ENCODE measurements at places on chromosomes 12 and 14.

GRCh38 chr14:104375551-104376201 is 203.9 kb upstream of the C14orf180 start:
- H3K36me3 ChIP-seq, result no peaks in the 10 kb centered on the region
- DNase-seq, result no peak
- H3K4me1 ChIP-seq, result no peaks in the 10 kb centered on the region
- no peak overlapping the region for H3K27ac ChIP-seq
- no peak overlapping the region for H3K4me3 ChIP-seq

DNA sequence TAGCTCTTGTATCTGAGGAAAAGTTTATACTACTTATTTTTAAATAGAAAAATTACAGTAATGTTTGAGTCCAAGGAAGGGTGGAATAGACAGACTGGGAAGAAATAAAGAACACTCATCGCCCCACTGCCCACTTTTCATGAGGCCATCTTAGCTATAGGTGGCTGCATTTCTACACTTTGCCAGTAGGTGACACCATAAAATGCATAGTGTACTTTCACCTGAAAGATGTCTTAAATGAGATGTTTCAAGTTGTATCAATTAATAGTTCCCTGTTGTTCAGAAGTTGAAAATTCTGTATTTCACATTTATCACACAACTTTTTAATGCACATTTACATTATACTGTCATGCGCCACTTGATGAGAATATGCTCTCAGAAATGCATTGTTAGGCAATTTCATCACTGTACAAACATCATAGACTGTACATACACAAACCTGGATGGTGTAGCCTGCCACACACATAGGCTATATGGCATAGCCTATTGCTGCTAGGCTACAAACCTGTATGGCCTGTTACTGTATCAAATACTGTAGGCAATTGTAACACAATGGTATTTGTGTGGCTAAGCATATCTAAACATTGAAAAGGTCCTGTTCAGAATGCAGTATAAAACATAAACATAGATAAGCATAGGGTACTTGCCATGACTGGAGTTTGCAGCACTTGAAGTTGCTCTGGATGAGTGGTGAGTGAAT is 27.6 kb downstream of the PMCH start:
- no peak overlapping the region for H3K4me3 ChIP-seq
- peaks cover 15% of the 10 kb centered on the region for H3K4me1 ChIP-seq
- no peaks in the 10 kb centered on the region for H3K27me3 ChIP-seq
- peaks cover 34% of the 10 kb centered on the region for H3K36me3 ChIP-seq

DNA sequence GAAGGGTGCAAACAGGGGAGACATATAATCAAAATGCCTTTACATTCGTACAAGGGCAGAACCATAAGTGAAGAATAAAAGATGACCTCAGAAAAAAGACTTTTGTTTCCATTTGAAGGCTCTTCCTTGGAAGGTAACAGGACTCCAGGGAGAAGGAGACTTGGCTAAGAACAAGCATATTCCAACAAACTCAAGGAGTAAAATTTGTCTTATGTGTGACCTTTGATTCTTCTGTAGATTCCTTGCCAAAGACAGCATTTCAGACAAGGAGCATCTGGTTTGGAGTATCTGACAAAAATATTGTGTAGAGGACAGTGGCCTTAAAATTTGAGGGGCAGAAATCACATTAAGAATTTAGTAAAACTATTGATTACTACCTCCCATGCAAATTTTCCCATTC is 991.9 kb downstream of the FLRT2 start:
- H3K4me1 ChIP-seq, result no peaks in the 10 kb centered on the region
- no peaks in the 10 kb centered on the region for H3K36me3 ChIP-seq
- H3K4me3 ChIP-seq, result no peak overlapping the region
- H3K27me3 ChIP-seq, result no peaks in the 10 kb centered on the region

GRCh38 chr14:100291305-100292075 is 14.8 kb downstream of the SLC25A29 start:
- H3K27ac ChIP-seq, result no peak overlapping the region
- H3K36me3 ChIP-seq, result no peaks in the 10 kb centered on the region
- H3K27me3 ChIP-seq, result no peaks in the 10 kb centered on the region

GRCh38 chr14:68879841-68880575 is 87.1 kb upstream of the ZFP36L1 start:
- peaks cover 3% of the 10 kb centered on the region for H3K36me3 ChIP-seq
- H3K27me3 ChIP-seq, result no peaks in the 10 kb centered on the region
- H3K4me3 ChIP-seq, result no peak overlapping the region
- H3K27ac ChIP-seq, result no peak overlapping the region
- H3K4me1 ChIP-seq, result no peaks in the 10 kb centered on the region

- no peak overlapping the region for H3K27ac ChIP-seq
- H3K4me3 ChIP-seq, result no peak overlapping the region
- H3K27me3 ChIP-seq, result peaks cover 7% of the 10 kb centered on the region
- no peaks in the 10 kb centered on the region for H3K4me1 ChIP-seq
Observed at GRCh38 chr12:66491853-66492252, 187.0 kb downstream of the GRIP1 start.

DNA sequence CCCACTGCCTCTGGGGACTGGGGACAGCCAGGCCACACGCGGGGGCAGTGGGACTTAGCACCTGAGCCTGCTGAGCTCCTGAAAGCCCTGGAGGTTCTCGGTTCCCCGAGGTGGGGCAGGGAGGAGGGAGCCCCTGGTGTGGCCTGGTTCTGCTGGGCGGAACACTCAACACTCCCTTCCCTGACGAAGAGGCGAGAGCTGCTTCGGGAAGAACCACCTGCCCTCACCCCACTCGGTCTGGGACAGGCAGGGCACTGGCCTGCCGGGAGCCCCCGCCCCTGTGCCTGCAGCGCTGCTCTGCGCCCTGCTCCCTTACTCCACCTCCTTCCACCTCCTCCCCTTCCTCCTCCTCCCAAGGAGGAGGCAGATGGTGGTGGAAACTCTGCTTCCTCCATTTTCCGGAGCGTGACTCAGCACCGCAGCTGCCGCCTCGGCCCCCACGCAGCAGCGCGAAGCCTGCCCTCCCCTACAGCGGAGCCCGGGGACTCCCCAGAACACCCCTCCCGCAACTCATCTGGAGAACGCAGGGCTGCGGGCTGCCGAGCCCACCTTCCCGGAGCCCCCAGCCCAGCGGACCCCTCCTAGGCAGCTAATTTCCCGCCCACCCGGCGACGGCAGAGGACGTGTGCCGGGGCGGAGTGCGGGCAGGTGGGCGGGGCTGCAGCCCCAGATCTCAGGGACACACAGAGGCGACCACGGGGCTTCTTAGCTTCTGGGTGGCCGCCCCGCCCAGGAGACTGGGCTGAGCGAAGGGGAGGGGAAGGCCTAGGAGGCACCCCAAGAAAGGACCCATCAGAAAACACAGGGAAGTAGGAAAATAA is 11.7 kb upstream of the INF2 start:
- peak overlapping the region; percentile 78 for H3K27ac ChIP-seq
- peak; percentile 75 for DNase-seq
- H3K27me3 ChIP-seq, result peaks cover 10% of the 10 kb centered on the region
- peak overlapping the region; percentile 65 for H3K4me3 ChIP-seq
